ENCODE measurements at places on chromosomes 11 and 22.

GRCh38 chr11:66333896-66334604 is 2.2 kb downstream of the RIN1 start:
- DNase-seq, result no peak

DNA sequence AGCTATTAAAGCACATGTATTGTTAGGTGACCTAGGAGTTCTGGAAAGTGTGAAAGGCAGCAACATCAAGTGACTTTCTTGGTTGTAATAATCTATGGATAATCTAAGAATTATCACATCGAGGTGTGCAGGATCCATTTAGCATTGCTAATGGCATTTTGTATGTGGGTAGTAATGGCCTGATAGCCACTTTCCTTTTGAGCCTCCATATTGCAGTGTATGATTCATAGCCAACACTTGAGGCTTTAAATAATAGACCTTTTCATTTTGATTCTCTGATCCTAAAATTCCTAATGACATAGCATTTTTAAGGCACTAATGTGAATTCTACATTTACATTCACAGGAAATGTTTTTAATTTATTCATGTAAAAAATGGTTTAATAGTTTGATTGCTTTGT is 759.4 kb downstream of the NELL1 start:
- no peak for DNase-seq

GRCh38 chr11:65132988-65133700 is 1.2 kb downstream of the SYVN1 start:
- no peak for DNase-seq

GRCh38 chr11:57786436-57786835 is 24.8 kb downstream of the CTNND1 start:
- peak; percentile 69 for DNase-seq

DNA sequence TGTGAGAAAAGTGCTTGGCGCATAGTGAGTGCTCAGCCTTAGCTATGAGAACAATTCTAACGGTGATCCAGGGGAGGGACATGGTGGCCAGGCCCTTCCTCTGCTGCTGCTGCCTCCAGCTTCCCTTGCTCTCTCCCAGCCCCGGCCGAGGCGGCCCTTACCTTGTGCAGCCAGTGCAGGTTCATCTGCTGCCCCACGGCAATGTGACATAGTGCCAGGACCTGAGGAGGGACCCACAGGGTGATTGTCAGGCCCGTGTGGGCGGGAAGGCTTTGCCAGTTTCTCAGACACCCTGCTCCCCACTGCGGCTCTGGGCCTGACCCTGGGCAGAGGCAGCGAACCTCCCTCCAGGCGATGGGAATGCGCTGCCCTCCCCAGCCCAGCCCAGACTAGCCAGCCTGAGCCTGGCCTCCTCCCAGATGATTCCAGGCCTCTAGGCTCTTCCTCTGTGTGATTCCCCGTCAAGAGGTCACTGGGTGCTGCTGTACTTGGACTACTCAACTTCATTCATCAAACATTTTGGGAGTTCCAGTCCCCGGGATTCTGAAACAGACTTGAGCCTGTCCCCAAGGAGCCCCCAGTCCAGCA is 23.7 kb upstream of the KLHL35 start:
- no peak for DNase-seq

DNA sequence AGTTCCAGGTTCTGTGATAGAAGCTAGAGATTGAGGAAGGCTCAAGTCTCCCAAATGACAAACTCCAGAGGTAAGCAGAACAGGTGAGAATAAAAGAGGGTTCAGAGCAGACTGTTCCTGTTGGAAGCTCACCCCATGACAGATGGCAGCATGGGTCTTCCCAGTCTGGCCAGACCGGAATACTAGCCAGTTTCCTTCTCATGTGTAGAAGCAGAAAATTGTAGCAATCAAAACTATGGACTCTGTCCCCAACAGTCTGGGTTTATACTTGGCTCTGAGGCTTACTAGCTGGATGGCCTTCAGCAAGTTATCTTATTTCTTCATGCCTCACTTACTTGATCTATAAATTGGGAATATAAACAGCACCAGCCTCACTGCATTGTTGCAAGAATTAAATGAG is 494.8 kb downstream of the MN1 start:
- DNase-seq, result no peak

GRCh38 chr11:76654298-76654851 is 16.2 kb downstream of the LRRC32 start:
- DNase-seq, result peak; percentile 87

GRCh38 chr11:86702220-86702983 is 30.0 kb upstream of the ME3 start:
- no peak for DNase-seq

- DNase-seq, result peak; percentile 55
These were observed 38.6 kb upstream of the BMAL1 start for GRCh38 chr11:13238879-13239514.

DNA sequence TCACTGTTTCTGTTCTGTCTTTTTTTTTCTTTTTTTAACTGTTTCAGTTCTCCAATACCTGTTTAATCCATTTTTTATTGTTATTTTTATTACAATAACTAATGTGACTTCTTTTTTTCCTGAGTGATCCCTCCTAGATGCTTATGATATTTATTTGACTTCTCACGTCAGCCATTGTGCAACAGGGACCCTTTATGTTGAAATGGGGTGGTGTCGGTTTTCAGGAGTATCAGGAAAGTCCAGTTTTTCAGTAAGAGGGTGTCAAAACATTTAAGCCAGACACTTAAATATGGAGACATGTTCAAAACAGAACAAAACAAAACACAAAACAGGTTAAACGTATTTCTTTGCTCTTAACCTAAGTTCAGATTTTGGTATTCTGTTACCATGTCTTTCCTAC is 418.8 kb downstream of the DYNC2H1 start:
- DNase-seq, result no peak

- DNase-seq, result no peak
These were observed 145.8 kb downstream of the LUZP2 start for GRCh38 chr11:24642648-24643047.

DNA sequence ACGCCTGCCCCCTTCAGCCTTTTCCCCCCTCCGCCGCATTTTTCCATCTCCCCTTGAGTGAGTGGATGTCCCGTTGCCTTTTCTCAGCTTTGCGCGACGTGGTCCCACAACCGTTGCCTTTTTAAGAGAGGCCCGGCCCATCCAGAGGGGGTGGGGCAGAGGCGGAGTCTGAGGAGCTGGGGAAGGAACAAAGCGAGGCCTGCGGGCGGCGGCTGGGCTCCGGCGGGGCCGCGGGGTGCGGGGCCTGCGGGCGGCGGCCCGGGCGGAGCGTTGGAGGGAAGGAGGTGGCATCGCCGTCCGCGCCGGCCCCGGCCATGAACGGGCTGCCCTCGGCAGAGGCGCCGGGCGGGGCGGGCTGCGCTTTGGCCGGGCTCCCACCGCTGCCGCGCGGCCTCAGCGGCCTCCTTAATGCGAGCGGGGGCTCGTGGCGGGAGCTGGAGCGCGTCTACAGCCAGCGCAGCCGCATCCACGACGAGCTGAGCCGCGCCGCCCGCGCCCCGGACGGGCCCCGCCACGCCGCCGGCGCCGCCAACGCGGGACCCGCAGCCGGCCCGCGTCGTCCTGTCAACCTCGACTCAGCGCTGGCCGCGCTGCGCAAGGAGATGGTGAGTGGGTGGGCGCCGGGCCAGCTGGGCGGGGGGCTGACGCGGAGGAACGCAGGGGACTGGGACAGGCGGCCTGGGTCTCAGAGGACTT is at the start of gene FAM89B:
FAM89B (plus strand) TSS at position 183 of the 696 bp plus-strand sequence; CDS start at position 315, 132 bp downstream.
- peak; percentile 89 for DNase-seq

- no peak for DNase-seq
These were observed 11.3 kb downstream of the PLAAT2 start for GRCh38 chr11:63551889-63552266.

- DNase-seq, result peak; percentile 95
These were observed 162.2 kb downstream of the ARHGAP42 start for GRCh38 chr11:100849009-100849900.

DNA sequence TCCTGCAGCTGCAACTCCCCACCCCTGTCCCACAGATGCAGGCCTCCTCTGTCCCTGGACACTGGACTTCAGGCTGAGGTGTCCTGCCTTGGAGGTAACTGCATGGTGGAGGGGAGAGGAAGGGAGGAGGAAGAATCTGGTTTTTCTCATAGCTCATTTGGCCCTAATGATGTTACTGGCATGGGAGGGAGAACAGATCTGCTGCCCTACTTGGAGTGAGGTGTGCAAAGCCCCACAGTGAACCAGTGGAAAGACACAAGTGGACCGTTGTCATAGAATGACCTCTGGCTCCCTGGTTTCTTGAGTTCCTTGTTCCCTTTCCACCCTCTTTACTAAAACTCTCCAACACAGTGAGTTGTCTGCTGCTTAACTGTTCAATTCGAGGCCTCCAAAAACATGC is 215.9 kb downstream of the BARX2 start:
- DNase-seq, result no peak

- DNase-seq, result no peak
These were observed 19.8 kb downstream of the MRGPRG start for GRCh38 chr11:3198815-3199214.

DNA sequence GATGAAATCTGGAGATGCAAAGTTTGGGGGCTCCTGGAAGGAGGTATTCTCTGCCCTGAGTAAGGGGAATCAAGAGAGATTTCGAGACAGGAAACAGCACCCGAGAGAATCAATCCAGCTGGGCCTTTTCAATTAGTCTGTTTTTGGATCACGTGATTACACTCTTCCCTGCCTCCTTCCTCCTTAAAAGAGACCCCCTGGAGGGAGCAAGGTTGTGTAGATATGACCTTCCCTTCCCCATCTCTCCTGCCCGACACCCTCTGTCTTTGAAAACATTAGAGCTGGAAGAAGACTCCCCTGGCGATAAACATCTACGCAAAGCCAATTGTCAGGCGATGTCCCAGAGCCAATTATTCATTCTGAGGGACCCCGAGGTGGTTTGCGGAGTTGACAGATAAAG is 407.9 kb downstream of the MIAT start:
- DNase-seq, result no peak
